ENCODE measurements at places on chromosomes 12 and 14. TPM values are rescaled to one million over a fixed set of nuclear protein-coding genes. Genes with fewer than 3 reads are reported as not detected.
A peak's percentile ranks its signal among the peaks of the same experiment; 100 is the strongest.

DNA sequence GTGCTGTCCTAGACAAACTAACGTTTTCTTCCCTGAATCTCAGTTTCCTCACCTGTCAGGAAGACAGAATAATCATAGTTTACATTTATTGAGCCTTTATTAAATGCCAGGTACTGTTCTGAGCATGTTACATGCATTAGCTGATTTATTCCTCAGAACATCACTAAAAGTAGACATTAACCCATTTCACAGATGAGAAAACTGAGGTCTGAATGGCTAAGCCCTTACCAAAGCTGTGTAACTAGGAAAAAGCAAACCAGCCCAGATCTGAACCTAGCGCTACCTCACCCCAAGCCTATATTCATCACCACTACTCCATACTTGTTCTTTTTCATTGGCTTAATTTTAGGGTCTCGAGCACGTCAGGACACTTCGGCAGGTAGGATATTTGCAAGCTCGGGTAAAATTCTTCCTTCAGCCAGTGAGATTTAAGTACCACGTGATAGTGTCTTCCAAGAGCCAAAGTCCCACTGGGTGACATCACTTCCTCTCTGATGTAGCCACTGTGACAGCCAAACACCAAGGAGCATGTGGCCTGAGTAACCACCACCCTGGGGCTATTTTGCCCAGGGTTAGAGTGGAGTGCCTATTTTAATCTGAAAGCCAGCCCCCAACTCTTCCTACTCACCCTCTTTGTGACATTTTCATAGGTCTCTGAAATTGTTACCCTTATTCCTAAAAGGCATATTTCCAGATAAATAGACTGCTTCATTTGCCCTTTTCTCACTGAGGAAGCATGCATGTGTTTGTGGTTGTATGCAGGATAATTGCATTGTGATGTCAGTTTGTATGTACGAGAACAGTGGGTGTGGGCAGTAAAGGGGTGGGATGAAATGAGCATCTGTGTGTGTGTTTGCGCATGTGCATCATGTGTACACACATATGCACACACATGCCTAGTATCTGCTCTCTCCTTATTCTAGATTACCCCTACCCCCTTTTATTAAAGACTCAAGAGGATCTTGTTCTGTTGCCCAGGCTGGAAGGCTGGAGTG, 62.2 kb upstream of the WSCD2 start:
- H3K27me3 ChIP-seq = no peaks in the 10 kb centered on the region
- H3K4me3 ChIP-seq = no peak overlapping the region
- H3K36me3 ChIP-seq = no peaks in the 10 kb centered on the region
- H3K27ac ChIP-seq = no peak overlapping the region

DNA sequence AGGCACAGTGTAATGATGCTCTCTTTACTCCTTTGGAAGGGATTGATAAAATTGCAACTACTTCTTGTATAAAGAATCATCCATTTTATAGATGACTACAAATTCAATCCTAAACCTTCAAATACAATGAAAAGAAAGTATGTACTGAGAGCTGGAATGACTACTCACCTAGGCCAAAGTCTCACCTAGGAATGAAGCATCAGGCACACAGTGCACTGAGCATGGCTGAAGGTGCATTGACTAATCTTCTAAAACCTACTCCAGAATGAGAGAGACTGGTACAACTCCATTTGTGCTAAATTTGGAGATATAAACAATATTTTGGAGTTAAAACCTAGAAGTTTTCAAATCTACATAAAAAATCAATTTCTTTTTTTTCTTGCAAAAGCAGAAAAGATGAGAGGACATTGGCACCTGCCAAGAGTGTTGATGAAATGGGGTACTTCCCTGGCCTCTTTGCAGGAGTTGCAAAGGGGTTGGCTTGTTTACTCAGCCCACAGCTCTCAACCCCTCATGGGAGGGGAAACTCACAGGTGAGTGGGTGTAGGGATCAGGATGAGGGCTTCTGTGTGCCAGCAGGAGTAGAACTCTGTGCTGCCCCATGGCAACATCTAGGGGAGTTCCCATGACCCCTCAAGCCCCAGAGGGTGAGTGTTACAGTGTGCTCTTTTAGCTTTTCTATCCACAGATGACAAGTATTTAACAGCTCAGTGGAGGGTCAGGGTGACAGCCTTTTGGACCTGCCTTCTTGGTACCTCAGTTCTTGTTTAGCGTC, 31.3 kb downstream of the CLECL1 start:
- H3K4me3 ChIP-seq = no peak overlapping the region
- no peaks in the 10 kb centered on the region for H3K36me3 ChIP-seq
- no peak for DNase-seq
- no peaks in the 10 kb centered on the region for H3K4me1 ChIP-seq
- no peak overlapping the region for H3K27ac ChIP-seq
- no peaks in the 10 kb centered on the region for H3K27me3 ChIP-seq

DNA sequence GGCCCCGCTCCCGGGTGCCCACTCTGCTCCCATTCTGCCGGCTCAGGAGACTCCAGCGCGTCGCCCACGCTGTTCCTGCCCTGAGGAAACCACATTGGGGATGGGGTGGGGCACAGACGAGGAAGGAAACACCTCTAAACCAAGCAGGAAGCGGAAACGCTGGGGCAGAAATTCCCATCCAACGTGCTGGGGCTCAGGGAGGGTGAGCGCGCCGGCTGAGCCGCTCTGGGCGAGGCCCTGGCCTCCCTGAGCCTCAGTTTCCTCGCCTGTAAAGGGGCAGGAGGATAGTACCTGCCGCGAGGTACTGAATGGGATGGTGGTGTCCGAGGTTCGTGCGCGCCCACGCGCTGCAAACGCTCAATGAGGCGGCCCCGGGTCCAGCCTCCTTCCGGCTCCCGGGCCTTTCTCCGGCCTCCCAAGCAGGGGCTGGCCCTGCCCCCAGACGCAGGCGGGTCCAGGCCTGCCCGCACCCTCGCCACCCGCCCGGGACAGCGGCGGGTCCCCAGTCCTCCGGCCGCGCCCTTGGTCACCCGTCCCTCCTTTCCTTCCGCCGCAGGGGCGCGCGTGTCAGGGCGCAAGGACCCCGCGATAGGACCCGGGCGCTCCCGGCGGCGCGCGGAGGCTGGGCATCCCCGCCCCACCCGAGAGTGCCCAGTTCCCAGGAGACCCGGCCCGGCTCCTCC, 673 bp downstream of the BEGAIN start:
- H3K27ac ChIP-seq = no peak overlapping the region
- no peaks in the 10 kb centered on the region for H3K36me3 ChIP-seq
- peak overlapping the region; percentile 58 for H3K4me3 ChIP-seq
- H3K4me1 ChIP-seq = peaks cover 5% of the 10 kb centered on the region
- no peak for DNase-seq
- H3K27me3 ChIP-seq = peaks cover 19% of the 10 kb centered on the region

- H3K36me3 ChIP-seq = no peaks in the 10 kb centered on the region
- no peak overlapping the region for H3K4me3 ChIP-seq
- no peaks in the 10 kb centered on the region for H3K27me3 ChIP-seq
- H3K4me1 ChIP-seq = peaks cover 9% of the 10 kb centered on the region
Measured at GRCh38 chr12:110224379-110225304, 56.4 kb upstream of the ATP2A2 start.

- no peak overlapping the region for H3K4me3 ChIP-seq
- no peaks in the 10 kb centered on the region for H3K27me3 ChIP-seq
- H3K36me3 ChIP-seq = no peaks in the 10 kb centered on the region
- no peaks in the 10 kb centered on the region for H3K4me1 ChIP-seq
- H3K27ac ChIP-seq = no peak overlapping the region
- DNase-seq = no peak
Measured at GRCh38 chr12:112752303-112752702, 39.2 kb upstream of the RPH3A start.

DNA sequence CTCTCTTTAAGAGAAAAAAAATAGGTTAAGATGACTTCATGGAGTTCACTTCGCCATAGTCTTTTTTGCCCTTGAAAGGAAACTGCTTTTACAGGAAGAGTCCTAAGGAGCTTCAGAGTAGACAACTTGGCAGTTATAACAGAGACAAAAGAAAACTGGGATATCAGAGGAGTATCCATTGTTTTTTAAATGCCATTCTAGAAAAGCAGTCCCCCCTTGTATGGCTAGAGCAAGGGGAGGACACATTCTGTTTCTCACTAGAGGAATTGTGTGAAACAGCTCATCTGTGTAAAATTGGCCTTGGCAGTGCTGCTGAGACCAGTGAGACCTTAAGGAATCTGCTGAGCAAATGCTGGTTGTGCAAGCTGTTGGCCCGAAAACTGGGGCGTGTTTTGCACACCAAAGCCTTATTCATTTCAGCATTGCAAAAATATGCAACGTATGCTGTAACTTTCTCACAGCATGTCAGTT, 128.0 kb downstream of the GPR135 start:
- H3K27me3 ChIP-seq = no peaks in the 10 kb centered on the region
- H3K4me3 ChIP-seq = no peak overlapping the region
- peak overlapping the region; percentile 76 for H3K27ac ChIP-seq

- H3K27me3 ChIP-seq = no peaks in the 10 kb centered on the region
- no peak for DNase-seq
- H3K27ac ChIP-seq = no peak overlapping the region
- no peaks in the 10 kb centered on the region for H3K36me3 ChIP-seq
- H3K4me3 ChIP-seq = no peak overlapping the region
Measured at GRCh38 chr12:101809208-101809607, 21.6 kb downstream of the GNPTAB start.

- no peaks in the 10 kb centered on the region for H3K36me3 ChIP-seq
- no peak overlapping the region for H3K27ac ChIP-seq
- no peaks in the 10 kb centered on the region for H3K27me3 ChIP-seq
- no peak for DNase-seq
- H3K4me3 ChIP-seq = no peak overlapping the region
Measured at GRCh38 chr12:76446090-76446489, 97.9 kb upstream of the BBS10 start.

DNA sequence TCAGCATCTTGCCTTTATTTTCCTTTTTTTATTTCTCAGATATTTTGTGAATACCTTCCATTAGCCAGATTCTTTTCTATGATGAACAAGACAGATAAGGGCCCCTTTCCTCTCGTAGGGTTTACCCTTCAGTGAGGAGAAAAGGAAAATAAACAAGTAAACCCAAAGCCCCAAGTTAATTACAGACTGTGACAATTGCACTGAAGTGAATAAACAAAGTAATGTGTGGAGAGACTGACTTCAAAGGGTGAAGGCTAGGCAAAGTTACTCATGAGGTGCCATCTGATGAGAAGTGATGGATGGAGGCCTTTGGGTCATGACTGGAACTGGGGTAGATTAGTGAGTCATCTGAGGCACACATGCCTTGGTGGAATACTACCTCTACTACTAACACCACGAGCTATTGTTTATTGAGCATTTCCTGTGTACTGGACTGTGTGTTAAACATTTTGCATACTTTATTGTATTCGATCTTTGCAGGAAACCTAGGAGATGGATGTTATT, 143.4 kb upstream of the PRICKLE1 start:
- no peak overlapping the region for H3K27ac ChIP-seq
- H3K4me1 ChIP-seq = peaks cover 21% of the 10 kb centered on the region
- no peaks in the 10 kb centered on the region for H3K27me3 ChIP-seq
- H3K4me3 ChIP-seq = no peak overlapping the region
- DNase-seq = no peak
- no peaks in the 10 kb centered on the region for H3K36me3 ChIP-seq

DNA sequence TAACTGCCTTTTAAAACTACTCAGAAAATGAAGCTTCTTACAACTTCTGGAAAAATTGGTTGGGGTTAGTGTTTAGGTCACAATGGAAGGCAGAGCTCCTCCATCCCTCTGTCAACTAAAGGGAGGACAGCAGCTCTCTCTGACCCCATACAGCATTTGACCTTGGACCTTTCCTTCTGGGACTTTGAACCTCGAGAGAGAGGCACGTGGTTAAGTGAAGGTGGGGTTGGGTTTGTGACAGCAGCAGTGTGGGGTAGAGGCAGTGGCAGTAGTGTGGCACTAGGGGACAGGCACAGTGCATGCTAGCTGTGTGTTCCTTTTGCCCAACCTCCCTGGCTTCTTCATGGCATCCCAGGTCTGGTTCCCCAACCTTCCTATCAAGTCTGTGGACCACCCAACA, 9.4 kb upstream of the C12orf75 start:
- no peaks in the 10 kb centered on the region for H3K27me3 ChIP-seq
- peaks cover 20% of the 10 kb centered on the region for H3K4me1 ChIP-seq
- no peaks in the 10 kb centered on the region for H3K36me3 ChIP-seq
- no peak for DNase-seq
- H3K27ac ChIP-seq = no peak overlapping the region

DNA sequence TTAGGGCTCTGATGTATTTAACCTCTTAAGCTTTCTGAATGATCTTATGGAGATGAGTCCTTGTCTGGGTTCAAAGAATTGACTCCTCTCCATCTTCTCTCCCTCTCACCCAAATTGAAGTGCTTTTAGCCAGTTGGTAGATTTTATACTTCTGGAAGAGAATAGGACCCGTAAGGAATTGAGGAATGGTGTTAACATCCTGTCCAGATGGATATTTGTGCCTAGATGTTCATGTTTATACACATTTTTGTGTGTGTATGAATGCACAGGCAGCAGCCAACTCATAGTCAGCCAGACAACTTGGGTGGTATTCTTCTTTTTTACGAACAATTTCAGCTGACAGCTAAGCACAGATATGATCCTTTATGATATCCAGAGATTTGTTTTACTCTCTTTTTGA, 449.6 kb upstream of the RGS6 start:
- H3K4me3 ChIP-seq = no peak overlapping the region
- no peak overlapping the region for H3K27ac ChIP-seq
- H3K36me3 ChIP-seq = no peaks in the 10 kb centered on the region
- no peak for DNase-seq
- no peaks in the 10 kb centered on the region for H3K27me3 ChIP-seq
- H3K4me1 ChIP-seq = peaks cover 6% of the 10 kb centered on the region

DNA sequence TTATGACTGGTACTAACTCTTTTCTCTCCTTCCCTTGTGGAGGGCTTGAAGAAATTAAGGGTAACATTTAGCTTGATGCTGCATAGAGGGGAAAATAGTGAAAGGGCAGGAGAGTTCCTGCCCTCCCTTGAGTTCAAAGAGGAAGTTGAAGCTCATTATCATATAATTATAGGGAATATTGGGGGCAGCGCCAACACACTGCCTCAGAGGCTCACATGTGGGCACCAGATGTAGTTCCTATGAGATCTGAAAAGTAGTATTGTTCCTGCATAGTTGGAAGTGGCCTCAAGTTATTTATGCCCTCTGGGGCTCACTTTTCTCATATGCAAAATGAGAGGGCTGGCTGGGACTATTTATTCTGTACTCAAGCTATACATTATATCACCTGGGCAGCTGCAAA, 33.0 kb upstream of the FGF23 start:
- DNase-seq = no peak
- no peak overlapping the region for H3K4me3 ChIP-seq
- H3K4me1 ChIP-seq = no peaks in the 10 kb centered on the region
- H3K27ac ChIP-seq = no peak overlapping the region

DNA sequence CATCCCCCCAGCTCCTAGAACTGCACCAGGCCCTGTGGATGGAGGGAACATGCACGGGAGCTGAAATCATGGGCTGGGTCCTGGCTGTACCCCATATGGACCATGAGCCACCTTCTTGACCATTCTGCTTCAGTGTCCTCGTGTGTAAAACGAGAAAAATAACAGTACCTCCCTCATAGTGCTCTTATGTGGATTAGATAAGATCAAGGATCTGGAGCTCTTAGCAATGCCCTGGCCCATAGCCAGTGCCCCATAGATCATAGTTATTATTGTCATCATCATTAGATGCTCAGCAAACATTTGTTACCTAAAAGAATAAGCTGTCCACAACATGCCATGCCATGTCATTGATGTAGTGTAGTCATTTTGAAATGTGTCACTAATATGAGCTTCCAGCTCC, 71.3 kb downstream of the SYNE3 start:
- H3K27me3 ChIP-seq = no peaks in the 10 kb centered on the region
- H3K4me3 ChIP-seq = no peak overlapping the region
- peaks cover 10% of the 10 kb centered on the region for H3K4me1 ChIP-seq
- no peak overlapping the region for H3K27ac ChIP-seq

The EML1 gene
- total RNA-seq = 31.9 TPM

The PSMA3 gene
- total RNA-seq = 96.2 TPM

The TMEM229B gene
- 18.3 TPM for total RNA-seq

The OTX2 gene
- not detected for total RNA-seq

The CPNE6 gene
- total RNA-seq = not detected

The PZP gene
- total RNA-seq = 0.08 TPM

The PAPLN gene
- total RNA-seq = 10.1 TPM

All from hepatocyte (in vitro differentiated cells).